Large intestine (tissue), 12 donors: ENCODE measurements at places on chromosomes 1 and 21.

GRCh38 chr1:114113411-114114184 lies 40.1 kb downstream of the SYT6 start:
- DNase-seq = no peak

DNA sequence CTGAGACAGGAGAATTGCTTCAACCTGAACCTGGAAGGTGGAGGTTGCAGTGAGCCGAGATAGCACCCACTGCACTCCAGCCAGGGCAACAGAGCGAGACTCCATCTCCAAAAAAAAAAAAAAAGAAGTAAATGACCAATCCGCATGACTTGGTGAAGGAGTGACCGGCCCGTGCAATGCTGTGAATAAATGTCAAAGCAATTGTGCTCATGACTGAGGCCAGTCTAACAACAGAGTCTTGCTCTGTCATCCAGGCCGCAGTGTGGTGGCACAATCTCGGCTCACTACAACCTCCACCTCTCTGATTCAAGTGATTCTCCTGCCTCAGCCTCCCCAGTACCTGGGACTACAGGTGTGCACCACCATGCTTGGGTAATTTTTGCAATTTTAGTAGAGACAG lies 27.8 kb upstream of the SLC19A1 start:
- DNase-seq = no peak

DNA sequence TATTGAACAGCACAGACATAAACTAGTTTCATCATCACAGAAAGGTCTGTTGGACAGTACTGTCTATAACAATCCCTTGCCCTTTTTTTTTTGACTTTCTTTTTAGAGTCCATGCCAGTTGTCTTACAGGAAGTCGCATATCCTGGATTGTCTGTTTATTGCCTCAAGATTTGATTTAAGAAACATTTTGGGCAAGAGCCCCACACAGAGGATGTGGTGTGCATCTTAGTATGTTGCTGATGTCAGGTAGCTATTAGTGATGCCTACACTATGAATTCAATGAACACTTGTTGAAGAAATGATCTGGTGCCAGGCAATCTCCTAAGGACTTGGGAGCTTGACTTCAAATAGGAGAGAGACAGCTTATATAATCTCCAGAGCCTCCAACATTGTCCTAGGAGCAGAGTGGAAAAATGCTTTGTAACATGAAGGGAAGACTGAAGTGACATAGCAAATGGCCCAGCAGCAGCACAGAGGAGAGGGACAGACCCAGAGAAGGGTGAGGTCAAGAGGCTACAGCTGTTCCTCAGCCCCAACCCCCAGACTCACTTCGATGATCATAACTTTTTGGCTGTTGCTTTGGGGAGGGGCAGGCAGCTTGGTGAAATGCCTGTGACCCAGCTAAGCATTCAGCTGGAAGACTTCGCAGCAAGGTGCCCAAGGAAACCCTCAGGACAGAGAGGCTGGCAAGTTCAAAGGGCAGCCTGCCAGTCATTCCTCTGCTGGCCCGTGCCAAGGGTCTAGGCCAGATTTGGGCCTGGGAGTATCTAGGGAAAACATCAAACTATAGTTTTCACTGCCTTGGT lies 7.5 kb upstream of the RAB29 start:
- DNase-seq = no peak

DNA sequence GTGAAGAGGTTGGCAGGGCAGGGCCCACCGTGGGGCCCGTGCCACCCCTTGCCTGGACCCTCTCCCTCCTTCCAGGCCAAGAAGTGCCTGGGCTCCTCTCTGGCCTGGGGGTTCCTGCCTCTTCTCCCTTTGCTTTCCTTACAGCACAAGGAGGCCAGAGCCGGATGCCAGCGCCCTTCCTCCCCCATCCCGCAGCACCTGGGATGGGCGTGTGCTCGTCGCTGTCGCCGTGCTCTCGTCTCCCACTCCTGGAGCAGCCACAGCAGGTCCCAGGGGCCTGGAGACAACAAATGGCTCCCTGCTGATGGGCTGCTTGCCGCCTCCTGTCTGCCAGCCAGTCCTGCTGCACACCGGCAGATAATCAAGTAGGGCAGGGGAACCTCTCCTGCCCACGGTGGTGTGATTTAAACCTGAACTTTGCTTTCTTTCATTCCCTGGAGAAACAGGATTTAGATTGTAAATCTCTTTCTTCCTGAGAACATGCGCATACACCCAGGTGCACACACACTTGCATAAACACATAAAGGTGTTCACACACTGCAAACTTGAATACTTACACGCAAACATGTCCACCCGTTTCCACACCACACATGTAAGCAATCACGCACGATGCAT lies 50.8 kb upstream of the POU3F1 start:
- DNase-seq = no peak

- no peak for DNase-seq
These were observed 645.5 kb downstream of the ADGRL2 start for GRCh38 chr1:82446236-82446635.

DNA sequence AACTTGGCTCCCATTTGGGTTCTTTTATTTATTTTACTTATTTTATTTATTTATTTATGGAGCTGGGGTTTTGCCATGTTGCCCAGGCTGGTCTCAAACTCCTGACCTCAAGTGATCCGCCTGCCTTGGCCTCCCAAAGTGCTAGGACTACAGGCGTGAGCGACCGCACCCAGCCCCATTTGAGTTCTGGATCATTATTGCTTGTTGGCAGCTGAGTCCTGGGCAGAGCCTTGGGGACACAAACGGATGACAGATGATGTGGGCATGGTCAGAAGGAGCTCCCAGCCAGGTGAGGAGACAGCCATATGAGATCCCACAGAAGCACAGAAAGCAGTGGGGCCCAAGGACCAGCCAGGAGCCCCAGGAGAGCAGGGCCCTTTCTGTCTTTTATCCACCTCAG lies 254.0 kb downstream of the MATN1 start:
- no peak for DNase-seq

- no peak for DNase-seq
These were observed 81.9 kb upstream of the NR5A2 start for GRCh38 chr1:199945591-199945990.

GRCh38 chr1:244665771-244666217 lies 12.9 kb downstream of the DESI2 start:
- DNase-seq = no peak

DNA sequence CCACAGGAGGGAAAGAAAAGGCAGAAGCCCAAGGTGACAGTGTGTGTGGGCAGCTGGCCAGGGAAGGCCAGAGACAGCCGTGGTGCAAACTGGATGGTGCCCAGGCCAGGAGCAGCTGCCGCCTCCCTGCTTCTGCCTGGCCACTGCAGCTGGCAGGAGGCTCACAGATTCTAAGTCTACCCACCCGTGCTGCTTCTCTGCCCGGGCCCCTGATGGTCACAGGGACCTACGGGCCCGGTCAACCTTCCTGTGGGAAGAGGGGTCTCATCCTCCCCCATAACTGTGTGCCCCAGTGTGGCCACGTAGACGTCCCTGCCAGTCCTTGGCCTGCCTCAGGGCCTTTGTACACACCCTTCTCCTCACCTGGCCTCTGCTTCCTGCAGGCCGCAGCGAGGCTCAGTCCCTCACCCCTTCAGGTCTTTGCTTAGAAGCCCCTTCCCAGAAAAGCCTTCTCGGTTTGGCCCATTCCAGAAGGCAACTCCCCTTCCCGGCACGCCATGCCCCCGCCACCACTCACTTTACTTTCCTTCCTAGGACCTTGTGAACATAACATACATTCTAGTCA lies 192.6 kb upstream of the AJAP1 start:
- DNase-seq = no peak
